Left ventricle myocardium inferior (tissue), 1 donor: ENCODE measurements at places on chromosomes 4 and X.

DNA sequence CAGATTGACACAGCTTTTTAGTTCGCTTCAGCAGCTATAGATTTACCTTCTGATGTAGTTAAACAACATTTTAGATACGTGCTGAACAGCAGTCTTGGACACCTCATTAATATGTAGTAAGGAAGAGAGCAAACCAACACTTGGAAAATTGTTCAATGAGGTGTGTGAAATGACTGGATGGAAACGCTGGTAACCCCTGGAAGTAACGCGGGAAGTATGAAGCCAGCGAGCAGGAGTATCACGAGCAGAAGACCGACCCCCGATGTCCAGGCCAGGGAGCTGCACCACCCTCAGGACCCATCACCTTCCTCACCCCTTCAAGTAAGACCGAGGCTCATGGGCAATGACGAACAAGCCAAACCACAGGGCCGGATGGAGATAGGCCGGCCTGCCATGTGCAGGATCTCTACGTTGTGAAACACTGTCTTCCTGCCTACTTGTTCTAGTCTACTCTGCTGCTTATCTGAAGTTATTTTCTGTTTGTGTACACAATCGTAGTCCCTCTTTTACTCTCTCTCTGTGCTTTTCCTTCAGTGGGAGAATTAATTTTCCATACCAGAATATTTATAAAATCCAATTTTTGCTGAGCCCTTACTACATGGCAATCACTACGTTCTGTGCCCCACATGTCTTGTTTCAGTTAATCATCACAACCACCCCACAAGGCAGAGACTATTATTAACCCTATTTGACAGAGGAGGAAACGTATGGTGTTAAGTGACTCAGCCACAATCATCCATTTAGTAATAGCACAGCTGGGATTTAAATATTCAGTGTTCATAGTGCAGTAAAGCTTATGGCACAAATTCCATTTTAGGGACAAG, 221.7 kb downstream of the APBB2 start:
- no peak for DNase-seq

- no peak for DNase-seq
Measured at GRCh38 chr4:107122736-107123135, 86.6 kb upstream of the DKK2 start.

- DNase-seq: no peak
Measured at GRCh38 chrX:23134136-23134535, 134.4 kb downstream of the DDX53 start.

DNA sequence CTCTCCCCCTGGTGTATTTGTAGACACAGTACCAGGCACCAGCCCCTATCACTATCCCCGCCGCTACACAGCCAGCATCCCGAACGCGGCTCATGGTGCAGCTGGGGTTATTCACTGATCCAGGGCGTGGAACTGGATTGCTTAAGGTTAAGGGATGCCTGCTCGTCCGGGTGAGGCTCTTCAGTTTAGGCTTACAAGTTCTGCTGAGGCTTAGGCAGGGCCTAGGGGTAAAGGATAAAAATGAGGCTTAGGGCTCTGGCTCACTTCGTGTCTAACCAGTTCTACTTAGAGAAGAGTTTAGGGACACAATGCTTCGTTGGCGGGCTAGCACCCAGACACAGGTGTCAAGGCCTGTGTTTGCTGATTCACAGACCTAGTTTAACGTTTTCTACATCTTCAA, 2.2 kb downstream of the ARMCX2 start:
- DNase-seq: no peak

- no peak for DNase-seq
Measured at GRCh38 chr4:112327965-112328733, 31.0 kb downstream of the ALPK1 start.

GRCh38 chrX:67100031-67100884, 443.6 kb upstream of the AR start:
- DNase-seq: no peak

DNA sequence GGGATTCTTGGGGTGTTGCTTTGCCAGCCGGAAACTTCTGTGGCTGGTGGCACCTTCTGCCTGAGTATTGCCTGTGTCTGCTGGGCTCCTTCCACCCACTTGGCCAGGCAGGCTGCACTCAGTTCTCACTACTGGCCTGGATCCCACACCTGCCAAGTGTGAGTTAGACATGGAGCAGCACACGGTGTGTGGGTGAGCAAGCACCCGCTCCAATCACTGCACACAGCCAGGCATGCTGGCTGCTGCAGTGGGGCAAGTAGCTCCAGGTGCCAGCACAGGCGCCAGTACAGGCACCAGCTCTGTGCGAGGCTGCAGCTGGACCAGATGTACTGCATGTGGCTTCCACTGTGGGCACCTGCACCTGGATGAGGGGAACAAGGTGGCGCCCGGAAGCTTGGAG, 23.9 kb downstream of the DCUN1D4 start:
- peak; percentile 22 for DNase-seq

- DNase-seq: no peak
Measured at GRCh38 chrX:20373063-20373462, 106.4 kb upstream of the RPS6KA3 start.

DNA sequence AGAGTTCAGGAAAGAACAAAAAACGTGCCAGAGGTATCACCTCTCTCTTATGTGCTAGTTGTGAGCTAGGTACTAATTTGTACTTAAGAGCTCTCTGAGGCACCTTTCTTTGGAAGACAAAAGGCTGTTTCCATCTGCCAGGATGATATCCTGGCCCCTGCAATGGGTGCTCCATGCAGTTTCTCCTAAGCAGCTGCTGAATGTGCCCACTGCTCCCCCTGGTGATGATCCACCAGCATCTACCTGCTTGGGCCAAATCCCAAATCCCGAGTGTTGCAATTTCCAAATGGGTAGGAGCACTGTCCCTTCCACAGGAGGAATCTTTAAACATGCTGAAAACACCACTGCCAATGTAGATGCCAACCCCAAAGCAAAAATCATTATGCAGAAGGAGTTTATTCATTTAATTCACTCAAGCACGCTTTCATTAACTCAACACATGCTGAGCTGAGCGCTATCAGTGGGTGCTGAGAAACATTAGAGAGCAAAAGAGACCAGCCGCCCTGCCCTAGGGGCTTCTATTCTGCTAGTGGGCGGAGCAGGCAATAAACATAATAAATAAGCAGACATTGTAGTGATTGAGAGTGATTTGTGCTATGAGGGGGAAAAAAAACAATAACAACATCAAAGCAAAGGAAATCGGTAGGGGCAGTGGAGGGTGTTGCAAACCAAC, 69.6 kb upstream of the C4orf50 start:
- DNase-seq: no peak

GRCh38 chr4:83552924-83553323, 17.0 kb downstream of the GPAT3 start:
- DNase-seq: no peak

DNA sequence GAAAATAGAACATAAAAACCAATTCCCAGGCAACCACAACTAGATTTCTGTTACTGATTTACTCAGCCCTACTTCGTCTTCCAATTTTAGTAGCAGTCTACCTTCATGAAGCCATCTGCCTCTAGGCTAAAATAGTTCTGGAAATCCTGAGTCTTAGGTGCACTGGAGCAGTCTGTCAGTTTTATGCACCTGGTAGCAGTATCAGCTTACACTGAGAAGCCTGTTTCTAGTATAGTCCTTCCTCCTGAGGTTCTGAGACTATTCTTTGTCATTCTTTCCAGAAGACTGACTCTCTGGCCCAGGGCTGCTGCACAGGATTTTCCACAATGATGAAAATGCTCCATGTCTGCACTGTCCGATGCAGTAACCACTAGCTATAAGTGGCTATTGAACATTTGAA, 16.9 kb upstream of the HPRT1 start:
- DNase-seq: no peak

GRCh38 chr4:113106108-113106507, 56.7 kb downstream of the ANK2 start:
- DNase-seq: no peak

GRCh38 chrX:49228185-49228584, 5.0 kb downstream of the CACNA1F start:
- no peak for DNase-seq

DNA sequence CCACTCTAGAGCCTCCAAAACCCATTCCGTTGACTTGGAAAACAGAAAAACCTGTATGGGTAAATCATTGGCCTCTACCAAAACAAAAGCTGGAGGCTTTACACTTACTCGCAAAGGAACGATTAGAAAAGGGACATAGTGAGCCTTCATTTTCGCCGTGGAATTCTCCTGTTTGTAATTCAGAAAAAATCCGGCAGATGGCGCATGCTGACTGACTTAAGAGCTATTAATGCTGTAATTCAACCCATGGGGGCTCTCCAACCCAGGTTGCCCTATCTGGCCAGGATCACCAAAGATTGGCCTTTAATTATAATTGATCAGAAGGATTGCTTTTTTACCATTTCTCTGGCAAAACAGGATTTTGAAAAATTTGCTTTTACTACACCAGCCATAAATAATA, 60.8 kb downstream of the ZNF732 start:
- no peak for DNase-seq

- DNase-seq: no peak
Measured at GRCh38 chr4:165328708-165329107, 1.2 kb downstream of the MSMO1 start.

GRCh38 chr4:114263233-114263632, 283.8 kb upstream of the ARSJ start:
- DNase-seq: no peak

DNA sequence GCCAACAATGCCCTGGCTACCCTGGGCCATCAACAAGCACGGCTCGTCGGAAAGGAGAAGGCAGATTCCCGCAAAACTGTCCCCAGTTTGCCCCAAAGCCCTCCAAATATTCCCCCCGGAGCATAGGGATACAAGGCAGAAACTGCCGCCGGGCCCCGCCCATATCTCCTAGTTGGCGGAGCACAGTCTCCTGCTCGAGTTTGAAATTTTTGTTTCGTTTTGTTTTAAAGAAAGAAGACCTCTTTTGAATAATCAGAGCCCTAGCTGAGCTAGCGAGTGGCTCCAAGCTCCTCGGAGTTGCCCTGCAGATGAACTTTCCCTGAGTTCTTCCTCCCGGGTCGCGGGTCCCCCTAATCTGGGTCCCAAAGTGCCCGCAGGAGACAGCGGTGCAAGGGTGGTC, 138.1 kb upstream of the ZIC3 start:
- DNase-seq: no peak

DNA sequence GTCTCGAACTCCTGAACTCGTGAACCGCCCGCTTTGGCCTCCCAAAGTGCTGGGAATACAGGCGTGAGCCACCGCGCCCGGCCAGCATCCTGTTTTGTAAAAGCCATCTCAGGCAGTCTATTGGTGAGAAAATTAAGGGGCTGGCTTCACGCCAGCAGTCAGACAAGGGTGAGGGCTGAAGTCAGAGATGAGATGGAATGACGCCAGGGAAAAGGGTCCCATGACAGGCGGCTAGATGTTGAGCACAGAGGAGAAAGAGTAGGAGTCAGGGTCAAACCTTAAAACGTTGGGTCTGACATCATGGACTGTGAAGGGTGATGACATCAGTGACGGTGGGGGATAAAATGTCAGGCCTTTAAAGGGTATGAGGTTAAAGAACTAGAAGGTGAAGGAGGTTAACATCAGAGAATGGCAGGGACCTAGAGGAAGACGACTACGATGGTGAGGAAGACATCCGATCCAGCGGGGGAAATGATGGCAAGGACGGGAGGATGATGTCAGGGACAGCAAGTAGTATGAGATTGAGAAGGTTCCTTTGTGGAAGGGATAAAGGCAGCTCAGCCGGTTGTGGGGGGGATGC, 504 bp upstream of the RBM3 start:
- peak; percentile 38 for DNase-seq

DNA sequence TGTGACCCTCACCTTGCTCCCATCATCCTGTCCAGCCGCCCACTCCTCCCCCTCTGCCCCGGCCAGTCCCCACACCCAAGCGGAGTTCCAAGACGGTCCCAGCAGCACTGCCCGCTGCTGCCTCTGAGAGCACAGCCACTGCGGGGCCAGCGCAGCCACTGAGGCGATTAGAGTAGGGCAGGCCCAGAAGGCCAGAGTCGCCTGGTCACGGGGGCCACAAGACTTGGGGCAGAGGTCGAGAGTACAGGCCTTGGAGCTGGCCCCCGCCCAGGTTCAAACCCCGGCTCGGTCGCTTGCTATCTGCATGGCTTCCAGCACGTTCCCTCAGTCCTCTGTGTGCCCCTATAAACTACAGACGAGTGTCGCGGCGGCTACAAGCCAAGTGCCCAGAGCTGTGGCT, 53.2 kb upstream of the ADRA2C start:
- peak; percentile 8 for DNase-seq
